ENCODE measurements at places on chromosomes 11 and 22. TPM values are rescaled to one million over a fixed set of nuclear protein-coding genes. Genes with fewer than 3 reads are reported as not detected.
A peak's percentile ranks its signal among the peaks of the same experiment; 100 is the strongest.

LARGE2 gene
- not detected for total RNA-seq

SLC22A8 gene
- not detected for total RNA-seq

PACSIN3 gene
- 17.9 TPM for total RNA-seq

DRICH1 gene
- total RNA-seq = not detected

PLEKHB1 gene
- 0.22 TPM for total RNA-seq

MRGPRX3 gene
- under 0.01 TPM for total RNA-seq

PITPNM1 gene
- 5.2 TPM for total RNA-seq

DCHS1 gene
- total RNA-seq = 46.2 TPM

LRRC56 gene
- 0.60 TPM for total RNA-seq

XPNPEP3 gene
- total RNA-seq = 4.2 TPM

MEI1 gene
- 0.40 TPM for total RNA-seq

FJX1 gene
- 17.4 TPM for total RNA-seq

GRCh38 chr11:86119077-86119476, 50.2 kb upstream of the PICALM start:
- DNase-seq = no peak

DNA sequence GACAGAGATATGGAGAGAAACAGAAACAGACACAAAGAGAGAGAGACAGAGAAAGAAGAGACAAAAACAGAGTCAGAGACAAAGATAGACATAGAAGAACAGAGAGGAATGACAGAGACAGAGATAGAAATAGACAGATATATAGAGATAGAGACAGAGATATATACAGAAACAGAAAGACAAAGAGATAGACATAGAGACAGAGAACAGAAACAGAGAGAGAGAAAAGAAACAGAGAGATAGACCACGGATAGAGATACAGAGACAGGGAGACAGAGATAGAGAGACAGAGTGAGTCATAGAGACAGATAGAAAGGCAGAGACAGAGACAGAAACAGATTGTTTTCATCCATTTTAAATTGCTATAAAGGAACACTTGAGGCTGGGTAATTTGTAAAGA, 12.3 kb upstream of the MPEG1 start:
- no peak for DNase-seq

DNA sequence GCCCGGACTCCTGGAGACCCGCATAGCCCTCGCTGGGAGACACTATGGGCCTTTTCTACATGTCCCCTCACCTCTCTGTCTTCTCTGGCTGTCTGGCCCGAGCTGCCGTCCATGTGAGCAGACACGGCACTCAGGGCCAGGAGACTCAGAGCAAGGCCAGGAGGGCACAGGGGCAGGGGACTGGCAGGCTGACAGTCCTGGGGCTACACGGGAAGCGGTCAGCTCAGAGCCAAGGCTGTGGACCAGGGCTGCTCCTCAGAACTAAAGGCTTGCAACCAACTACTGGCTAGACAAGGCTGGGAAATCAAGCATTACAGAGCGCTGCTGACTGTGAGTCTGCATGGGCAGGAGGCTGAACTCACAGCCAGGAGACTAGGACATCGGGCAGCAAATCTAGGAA, 56.1 kb upstream of the CDON start:
- DNase-seq = no peak

DNA sequence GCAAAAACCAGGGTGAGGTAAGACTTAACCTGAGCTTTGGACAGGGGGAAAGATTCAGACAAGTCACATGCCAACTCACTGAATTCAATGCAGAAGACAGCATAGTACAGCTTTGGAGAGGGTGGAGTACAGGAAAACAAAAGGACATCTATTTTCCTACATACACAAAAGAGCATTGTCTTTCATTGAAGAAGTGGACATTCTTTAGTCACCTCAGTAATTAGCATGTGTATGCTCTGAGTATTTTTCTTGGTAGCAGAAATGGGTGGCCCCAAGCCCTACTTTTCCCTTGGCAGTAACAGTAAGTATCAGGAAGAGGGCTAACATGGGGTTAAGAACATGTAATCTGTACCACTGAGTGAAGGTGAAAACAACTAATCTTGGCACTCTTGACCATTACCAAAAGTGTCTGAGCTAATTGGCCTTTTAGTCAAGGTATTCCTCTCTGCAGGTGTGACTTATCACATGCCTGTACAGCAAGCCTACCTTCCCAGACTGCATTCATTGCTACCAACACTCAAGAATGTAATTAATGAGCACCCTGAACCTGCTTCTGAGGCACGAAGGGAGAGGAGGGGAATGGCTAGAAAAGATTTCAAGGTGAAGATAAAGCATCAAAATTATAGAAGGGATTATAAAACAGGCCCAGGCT, 33.9 kb downstream of the SYTL2 start:
- no peak for DNase-seq

GRCh38 chr11:48116437-48117228, 100.0 kb upstream of the OR4B1 start:
- peak; percentile 47 for DNase-seq

GRCh38 chr11:131671734-131672133, 301.3 kb downstream of the NTM start:
- DNase-seq = no peak

GRCh38 chr11:61826930-61827570, 1.1 kb upstream of the FADS2 start:
- DNase-seq = no peak

GRCh38 chr11:73141309-73142127, 600 bp downstream of the FCHSD2 start:
- peak; percentile 53 for DNase-seq

GRCh38 chr11:44147751-44148150, 52.3 kb downstream of the EXT2 start:
- no peak for DNase-seq

DNA sequence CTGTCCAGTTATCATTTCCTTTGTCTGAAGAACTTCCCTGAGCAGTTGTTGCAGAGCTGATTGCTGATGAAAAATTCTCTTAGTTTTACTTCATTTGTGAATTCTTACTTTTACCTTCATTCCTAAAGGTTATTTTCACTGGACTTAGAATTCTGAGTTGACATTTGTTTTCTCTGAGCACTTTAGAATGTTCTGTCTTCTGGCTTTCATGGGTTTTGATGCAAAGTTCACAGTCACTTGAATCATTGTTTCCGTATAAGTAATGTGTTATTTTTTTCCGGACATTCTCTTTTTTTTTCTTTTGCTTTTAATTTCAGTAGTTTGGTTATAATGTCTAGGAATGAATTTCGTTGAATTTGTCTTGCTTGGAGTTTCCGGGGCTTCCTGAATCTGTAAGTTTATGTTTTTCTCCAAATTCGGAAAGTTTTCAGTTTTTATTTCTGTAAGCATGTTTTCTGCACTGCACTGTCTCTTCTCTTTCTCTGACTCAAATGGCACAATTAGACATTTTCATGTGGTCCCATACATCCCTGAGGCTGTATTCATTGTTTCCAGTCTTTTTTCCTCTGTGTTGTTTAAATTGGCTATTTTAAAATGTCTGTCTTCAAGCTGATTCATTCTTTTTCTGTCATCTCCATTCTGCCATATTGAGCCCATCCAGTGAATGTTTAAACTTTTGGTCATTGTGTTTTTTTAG, 68.5 kb upstream of the NARS2 start:
- no peak for DNase-seq

GRCh38 chr11:78832226-78832947, 257.7 kb upstream of the NARS2 start:
- no peak for DNase-seq

- DNase-seq = no peak
These were observed 523.8 kb upstream of the FAT3 start for GRCh38 chr11:91700854-91701253.

- DNase-seq = no peak
These were observed 1.8 kb upstream of the SERPIND1 start for GRCh38 chr22:20771918-20772625.

- no peak for DNase-seq
These were observed 1432.9 kb downstream of the BRD1 start for GRCh38 chr22:48394787-48395186.

DNA sequence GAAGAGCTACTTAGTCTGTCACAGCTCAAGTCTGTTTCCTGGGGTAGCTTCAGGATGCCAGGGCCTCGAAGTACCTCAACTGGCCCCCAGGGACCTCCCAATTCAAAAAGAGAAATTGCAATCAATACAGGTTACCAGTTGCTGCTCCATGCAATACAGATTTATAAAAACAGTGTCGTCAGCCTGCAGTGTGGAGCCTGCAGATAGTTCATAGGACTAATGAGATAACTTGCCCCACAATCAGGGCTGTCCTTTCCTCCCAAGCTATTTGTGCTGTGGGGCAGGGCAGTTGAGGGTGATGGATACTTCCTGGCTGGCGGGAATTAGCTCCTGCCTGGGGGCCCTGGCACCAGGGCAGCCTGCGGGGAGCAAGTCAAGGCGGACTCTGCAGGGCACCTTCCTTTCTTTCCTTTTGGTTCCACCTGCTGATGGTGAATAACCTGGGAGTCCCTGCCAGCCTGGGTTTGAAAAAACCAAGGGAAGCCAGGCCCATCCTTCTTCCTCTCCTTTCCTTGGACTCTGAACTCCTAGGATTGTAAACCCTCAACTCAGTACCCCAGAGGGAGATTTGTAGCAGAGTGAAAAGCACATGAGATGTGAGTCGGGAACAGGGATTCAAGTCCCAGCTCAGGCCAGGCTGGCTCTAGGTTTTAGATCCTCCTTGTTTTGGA, 216.6 kb downstream of the CEP164 start:
- no peak for DNase-seq

DNA sequence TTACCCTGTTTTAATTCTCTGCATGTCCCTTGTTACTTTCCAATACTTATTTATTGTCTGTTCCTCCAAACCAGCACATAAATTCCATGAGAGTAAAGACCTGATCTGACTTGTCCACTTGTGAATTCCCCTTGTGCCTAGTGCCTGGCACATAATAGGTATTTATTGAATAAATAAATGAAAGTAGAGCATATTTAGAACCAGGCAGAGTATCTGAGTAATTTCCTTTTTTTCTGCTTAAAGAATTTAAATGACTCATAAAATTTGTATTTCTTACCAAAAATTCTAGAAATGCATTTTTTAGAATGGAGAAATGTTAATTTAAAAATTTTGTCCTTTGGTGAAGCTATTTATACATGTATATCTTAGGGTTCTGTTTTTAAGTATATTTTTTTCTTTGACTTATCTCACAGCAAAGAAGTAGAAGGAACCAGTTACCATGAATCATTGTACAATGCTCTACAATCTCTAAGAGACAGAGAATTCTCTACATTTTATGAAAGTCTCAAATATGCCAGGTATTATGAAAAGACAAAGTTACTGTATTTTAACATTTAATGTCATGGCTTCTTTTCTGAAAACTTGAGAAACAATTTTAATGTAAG, 96.8 kb downstream of the ATM start:
- DNase-seq = peak; percentile 34

DNA sequence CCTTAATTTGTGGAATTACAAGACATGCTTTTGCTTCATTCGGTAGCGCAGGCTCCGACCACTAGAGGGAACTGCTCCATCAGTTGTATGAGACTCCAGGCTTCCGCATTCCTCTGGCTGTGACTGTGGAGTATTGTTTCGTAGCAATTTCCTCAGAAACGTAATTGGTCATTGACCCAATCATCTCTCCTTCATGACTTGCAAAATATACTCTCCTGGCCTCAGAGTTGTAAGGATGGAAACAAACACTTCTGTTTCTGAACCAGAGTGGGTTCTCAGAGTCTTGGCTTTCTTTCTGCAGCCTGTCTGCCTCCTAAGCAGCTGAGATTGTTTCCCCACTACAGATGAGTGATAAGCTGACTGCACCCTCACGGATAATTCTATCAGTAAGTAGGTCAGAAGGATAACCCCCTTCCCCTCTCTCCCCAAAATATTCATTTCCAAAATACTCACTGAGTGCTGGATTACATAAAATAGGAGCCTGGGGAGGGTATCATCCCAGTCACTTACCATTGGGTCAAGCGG, 146.8 kb upstream of the ZC3H12C start:
- peak; percentile 97 for DNase-seq

DNA sequence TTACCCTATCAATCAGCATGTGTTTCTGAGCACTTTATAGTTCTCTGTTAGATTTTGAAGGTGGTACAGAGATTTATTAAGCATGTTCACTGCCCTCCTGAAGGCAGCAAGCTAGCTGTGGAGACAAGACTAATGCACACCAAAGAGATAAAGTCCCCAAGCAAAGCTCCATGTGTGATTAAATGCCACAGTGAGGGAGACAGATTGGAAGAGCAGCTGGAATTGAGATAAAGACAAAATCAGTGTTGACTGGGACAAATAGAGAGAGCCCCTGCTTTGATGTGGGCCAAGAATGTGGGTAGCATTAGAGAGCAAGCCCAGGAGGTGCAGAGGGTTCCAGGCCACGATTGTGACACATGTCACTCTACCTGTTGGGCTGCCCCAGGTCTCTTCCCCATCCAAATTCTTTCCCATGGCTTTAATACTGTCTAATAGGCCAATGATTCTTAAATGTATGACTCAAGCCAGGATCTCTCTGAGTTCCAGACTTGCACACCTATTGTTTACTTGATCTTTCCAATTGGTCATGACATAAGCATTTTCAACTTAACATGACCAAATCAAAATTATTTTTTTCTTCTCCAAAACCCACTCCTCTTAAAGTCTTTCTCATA, 60.1 kb upstream of the ZC3H12C start:
- no peak for DNase-seq

DNA sequence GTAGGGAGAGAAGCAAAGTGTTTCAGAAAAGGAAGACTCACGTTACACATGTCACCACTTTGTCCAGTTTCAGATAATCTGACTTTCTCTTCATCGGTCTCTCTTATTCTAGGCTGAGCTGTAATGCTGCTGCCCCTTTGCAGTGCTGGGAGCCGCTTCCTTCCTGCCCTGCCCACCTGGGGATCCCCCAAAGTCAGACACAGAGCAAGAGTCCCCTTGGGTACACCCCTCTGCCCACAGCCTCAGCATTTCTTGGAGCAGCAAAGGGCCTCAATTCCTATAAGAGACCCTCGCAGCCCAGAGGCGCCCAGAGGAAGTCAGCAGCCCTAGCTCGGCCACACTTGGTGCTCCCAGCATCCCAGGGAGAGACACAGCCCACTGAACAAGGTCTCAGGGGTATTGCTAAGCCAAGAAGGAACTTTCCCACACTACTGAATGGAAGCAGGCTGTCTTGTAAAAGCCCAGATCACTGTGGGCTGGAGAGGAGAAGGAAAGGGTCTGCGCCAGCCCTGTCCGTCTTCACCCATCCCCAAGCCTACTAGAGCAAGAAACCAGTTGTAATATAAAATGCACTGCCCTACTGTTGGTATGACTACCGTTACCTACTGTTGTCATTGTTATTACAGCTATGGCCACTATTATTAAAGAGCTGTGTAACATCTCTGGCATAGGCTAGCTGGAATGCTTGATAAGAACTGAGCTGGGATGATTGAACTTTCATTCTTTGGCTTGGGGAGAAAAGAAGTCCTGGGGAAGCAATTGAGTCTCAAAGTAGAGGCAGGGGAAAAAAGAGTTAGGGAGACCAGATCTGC, 31.2 kb upstream of the SMIM35 start:
- DNase-seq = no peak

GRCh38 chr11:22430639-22431038, 92.5 kb downstream of the SLC17A6 start:
- DNase-seq = no peak

GRCh38 chr11:76336597-76336996, 44.3 kb downstream of the THAP12 start:
- no peak for DNase-seq

DNA sequence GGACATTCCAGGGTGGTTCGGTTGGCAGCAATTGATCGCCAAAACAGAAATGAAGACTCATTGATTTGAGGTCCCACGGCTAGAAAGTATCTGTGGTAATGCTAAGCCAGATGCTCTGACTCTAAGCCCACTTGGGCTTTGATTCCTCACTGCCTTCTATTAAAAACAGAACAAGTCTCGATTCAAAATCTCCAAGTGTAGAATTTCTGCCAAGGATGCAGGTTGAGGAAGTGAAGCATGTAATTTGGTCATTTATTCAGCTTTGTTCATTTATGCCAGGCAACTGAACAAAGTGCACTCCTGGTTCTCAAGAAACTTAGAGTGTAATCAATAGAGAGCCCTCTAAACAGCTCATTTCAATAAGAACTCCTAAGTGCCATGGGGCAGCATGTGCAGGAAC, 2.3 kb upstream of the CEP295 start:
- no peak for DNase-seq

Data from lung microvascular endothelial cell (primary cell).